Suprapubic skin (tissue), 4 donors: ENCODE measurements at places on chromosomes 3 and 15. TPM values are rescaled to one million over a fixed set of nuclear protein-coding genes. Genes with fewer than 3 reads are reported as not detected.

ROBO1 gene
- total RNA-seq: 67.7 TPM

LYSMD2 gene
- 8.8 TPM for total RNA-seq

DNA sequence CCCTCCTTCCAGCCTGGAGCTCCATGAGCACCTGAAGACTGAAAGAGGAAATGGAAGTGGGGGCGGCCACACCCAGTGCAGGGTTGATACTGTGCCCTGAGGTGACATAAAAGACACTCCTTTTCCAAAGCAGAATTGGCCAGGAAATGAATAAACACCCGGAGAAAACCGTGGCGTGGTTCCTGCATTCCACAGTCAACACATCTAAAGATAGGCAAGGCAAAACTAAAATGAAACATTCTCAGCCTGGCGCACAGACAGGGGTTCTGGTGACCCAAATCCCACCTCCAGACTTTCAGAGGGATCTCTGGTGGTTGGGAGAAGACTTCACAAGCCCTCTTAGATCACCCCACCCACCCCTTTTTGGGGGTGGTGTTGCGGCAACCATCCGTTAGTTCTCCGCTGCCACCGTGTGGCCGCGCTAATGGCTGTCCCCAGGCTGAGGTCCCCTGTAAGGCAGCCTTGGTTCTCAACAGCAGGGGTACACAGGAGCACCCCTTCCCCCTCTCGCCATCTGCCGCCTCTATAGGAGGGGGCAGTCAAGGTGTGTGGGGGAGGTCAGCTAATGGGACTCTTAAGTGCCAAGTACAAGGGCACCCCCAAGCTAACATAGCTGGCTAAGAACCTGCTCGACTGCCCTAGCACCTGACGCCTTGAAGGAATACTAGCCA, 2.5 kb upstream of the MST1R start:
- DNase-seq: no peak

OR5K2 gene
- not detected for total RNA-seq

- no peak for DNase-seq
Observed at GRCh38 chr3:194843556-194843955, 157.9 kb downstream of the FAM43A start.

ACOX2 gene
- total RNA-seq: 5.7 TPM

PATL2 gene
- total RNA-seq: 0.57 TPM

DNA sequence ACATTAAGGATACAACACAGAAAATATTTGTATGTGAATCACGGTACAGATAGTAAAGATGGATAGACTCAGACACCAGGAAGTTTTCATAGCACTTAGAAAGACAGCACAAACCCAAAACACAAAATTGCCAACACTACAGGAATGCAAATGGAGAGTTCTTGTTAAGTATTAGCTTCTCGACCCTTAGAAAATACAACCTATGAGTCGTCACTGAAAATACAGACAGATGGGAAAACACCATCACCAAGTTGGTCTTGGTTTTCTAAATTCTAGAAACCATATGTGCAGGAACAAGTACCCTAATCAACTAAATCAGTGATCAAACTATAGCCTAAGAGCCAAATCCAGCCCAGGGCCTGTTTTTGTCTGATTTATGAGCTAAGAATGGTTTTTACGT, 50.7 kb downstream of the PEAK1 start:
- no peak for DNase-seq
